ENCODE measurements at places on chromosomes 5 and 9.

DNA sequence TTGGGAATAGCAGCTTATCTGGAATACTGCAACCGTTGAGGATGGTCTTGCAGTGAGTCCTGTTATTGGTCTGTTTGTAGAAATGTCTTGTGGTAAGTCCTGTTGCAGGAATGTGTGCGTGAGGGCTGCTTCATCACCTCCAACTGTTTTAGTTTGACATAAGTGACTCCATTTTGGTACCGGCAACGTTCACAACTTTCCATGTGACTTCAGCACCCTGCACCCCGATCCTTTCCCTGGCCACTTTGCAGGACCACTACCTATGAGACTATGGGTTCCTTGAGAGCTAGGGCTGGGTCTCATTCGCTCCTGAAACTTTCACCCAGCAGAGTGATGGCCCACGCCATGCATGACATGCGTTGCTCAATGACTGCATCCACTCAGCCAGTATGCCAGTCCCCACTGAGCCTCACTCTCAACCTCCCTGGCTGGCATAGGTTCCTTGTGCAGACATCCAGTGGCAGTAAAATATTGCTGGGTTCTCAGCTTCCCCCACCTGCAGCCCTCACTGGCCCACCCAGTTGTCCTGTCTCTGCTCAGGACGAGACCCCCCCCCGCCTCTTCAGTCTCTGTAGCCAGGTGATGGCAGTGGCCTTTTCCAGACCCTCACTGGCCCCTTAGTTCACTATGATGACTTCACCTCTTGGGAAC, 8.0 kb downstream of the SURF6 start:
- no peak for DNase-seq

DNA sequence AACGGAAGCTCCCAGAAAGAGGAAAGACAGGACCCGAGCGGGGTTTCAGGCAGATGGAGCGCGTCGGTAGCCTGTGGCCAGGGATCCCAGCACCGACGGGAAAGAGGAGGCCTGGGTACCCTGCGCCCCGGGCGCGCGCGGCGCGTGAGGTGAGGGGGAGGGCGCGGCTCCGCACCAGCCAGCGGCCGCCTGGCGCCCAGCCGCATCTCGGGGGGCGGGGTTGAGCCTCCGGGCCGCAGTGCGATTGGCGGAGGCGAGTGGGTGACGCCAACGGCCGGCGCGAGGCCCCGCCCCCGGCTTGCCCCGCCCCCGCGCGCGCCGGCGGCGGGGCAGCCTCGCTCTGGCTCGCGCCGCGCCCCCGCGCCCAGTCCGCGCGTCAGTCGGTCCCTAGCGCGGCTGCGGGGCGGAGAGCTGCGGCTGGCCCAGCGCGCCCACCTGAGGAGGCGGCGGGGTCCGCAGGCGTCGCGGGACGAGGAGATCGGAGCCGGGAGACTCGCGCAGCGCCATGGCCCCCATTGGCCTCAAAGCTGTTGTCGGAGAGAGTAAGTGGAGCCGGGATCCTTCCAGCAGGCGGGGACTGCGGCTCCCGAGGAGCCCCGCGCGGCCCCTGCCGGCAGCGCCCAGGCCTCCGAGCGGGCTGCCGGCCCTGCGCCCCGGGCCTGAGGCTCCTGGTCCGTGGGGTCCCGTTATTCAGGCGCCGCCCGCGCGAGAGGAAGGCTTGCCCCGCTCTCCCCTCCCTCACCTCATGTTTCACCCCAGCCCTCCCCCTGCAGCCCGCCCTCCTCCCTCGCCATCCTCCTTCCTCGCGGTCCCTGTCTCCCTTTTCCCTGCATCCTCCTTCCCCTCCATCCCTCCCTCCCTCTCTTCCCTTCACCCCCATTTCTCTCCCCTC, at the start of gene STXBP1:
Gene STXBP1, plus strand, starts transcription at position 379 of the 892 bp plus-strand sequence. Its CDS starts 127 bp downstream, at position 506.
- DNase-seq, result peak; percentile 91

GRCh38 chr9:13721481-13722235, 442.2 kb upstream of the MPDZ start:
- no peak for DNase-seq

DNA sequence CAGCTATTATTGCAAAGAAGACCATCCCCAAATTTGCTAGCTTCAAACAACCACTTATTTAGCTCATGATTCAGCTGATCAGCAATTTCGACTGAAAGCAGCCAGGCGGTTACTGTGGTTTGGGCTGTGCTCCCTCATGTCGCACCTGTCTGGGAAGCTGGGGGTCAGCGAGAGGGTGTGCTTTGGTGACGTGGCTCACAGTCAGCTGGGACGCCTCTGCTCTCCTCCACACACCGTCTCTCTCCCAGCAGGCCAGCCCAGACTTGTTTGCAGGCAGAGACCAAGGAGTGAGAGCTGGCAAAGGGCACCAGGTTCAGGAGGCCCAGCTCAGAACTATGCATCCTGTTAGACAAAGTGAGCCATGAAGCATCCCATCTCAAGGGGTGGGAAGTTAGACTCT, 140.9 kb downstream of the SYK start:
- no peak for DNase-seq

DNA sequence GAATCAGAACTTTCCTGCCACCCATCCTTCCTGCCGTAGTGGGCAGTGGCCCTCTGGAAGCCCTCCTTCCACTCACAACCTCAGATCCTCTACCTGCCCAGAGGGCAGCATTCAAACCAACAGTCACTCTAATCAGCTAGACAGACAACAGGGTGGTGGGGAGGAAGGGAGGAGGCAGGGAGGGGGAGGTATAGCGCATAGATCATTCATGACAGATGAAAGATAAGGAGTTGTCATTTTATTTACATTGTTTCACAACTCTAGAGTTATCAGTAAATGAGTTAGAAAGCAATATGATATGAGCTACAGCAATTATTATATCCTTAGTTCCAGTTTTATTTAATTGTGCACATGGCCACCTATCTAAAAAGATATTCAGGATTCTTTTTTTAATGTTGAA, 852 bp downstream of the IL9 start:
- no peak for DNase-seq

DNA sequence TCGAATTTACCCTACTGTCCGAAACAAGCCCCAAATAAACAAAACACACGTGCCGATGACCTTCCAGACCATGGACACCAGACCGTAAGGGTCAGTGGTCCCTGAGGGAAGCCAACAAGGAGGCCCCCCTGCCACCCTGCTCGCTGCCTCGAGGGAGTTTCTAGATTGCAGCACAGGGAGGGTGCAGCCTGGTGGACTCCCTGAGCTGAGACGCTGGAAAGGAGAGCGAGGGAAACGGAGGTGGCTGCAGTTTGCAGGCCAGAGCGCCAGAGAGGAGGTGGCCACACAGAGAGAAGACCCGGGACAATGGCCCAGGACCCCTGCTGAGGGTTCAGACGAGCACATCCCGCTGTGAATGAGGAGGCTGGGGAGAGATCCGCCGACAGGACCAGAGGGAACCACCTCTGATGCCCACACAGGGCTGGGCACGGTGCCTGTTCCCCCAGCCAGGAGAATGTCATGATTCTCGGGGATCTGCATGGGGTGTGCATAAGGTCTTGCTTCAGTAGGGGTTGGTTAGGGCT, 48.9 kb downstream of the SLC6A3 start:
- no peak for DNase-seq

DNA sequence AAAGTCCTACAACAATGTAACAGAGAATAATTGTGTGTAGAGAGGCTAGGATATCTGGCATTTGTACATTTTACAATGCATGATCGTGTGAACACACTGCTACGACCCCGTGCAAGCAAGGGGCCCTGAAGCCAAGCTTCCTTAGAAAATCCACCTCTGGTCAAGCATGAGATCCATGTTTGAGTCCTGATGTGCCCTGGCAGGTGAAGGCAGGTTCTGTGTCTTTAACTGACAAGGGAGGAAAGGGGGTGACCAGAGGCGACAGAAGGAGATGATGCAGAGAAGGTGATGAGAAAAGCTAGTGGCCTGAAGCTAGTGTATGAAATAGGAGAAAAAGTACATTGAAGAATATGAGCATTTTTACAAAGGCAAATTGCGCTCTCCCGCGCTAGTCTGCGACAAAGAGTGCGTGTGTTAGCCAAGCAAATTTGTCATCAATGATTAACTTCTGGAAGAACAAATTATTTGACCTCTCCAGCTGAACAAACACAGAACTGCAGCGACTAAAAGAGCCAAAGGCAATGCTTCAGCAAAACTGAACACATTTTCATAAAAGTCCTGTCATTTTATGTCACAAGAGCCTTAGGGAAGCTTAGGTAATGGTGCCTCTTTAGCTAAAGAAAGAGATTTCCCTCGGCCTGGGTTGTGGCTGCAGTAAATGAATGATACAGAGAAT, 101.7 kb upstream of the DAPK1 start:
- DNase-seq, result no peak
